Gastroesophageal sphincter (tissue), 4 donors: ENCODE measurements at places on chromosomes 3 and 15.

DNA sequence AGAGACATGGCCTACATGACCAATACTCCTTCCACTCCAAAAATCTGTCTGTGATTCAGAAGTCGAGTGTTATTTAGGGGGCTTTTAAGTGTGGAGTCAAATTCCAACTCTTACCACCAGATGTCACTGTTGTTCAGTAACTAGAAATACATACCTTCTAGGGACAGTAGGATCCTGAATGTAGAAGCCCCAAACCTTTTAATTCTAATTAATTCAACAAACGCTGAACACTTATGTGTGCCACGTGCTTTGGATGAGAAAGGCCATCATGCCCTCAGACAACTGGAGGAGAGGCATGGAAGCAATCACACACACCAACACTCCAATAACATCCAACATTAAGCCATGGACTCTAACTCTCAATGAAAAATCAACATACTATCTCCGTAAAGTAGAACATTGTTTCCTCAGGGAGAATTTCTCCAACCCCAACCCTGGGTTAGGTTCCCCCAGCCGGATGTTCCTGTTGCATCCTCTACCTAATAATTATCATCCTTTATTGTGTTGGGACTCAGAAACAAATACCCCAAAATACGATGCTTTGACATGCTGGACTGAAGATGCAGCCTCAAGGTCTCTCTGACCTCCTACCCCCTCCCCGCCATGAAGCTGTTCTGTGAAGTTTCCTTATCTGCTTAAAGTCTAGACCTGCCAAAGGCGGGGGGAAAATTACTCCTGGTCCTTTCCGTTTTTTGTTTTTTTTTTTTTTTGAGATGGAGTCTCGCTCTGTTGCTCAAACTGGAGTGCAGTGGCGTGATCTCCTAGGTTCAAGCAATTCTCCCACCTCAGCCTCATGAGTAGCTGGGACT is 8.0 kb upstream of the CCDC13 start:
- peak; percentile 27 for ATAC-seq

GRCh38 chr3:173529062-173529711 is 131.6 kb downstream of the NLGN1 start:
- ATAC-seq, result no peak

- no peak for ATAC-seq
These were observed 1012.2 kb upstream of the CADM2 start for GRCh38 chr3:83946554-83946953.

DNA sequence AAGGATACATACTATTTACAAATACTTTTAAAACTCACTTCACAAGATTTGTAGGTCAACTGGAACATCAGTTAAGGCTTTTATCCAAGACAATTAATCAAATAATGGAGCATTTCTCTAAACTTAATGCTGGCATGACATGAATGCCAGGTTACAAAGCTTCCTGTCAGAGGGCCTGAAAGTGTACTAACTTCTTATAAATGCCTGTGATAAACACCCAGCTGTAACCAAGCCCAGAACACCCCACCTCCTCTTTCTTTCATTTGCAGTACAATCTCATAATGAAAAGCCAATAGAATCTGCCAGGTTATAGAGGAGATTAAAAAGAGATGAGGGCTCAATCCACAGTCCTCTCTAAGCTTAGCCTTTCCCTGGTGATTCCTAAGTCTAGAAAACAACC is 214.4 kb downstream of the OSBPL10 start:
- ATAC-seq, result no peak

GRCh38 chr3:111801693-111802092 is 57.4 kb upstream of the PHLDB2 start:
- ATAC-seq, result no peak

DNA sequence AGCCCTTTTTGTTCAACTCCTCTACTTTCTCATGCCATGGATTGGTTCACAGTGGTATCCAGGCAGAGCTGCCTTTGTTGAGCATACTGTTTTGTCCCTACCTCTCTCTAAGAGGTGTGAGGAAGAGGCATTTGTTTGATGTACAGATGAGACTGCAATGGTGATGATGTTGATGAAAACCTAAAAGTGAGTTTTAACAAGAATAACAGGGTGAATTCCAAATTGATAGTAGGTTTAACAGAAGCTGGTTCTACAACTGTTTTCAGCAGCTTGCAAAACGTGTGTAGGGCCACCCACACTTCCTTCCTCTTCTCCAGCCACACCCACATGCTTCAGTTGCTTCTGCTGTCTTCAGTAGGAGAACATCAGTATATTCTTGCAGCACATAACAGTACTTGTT is 10.2 kb downstream of the SNRK start:
- ATAC-seq, result peak; percentile 51

DNA sequence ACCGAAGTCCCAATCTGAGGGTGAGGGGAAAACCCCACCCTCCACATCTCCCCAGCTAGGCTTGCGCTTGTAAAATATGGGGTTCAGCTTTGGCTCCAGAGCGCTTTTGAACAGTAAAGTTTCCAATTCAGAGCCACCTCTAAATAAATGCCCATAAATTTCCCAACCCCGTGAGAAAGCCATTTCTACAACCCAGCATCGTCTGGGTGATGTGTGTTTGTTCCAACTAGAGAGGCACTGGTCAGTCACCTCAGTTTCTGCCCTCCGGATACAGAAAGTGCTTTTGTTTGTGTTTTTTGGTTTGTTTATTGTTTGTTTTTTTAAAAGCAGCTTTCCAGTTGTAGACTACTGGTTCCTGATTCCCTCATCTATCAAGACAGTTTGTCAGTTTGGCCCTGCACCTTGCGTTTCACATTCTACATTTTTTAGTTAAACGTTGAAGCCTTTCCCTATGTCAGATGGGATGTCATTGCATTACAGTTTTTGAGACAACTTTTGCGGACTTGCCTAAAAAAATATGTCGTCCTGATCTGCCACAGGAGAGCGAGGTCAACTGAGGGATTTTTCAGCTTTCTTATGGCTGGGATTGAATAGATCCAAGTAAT is 15.0 kb upstream of the SOX2 start:
- ATAC-seq, result no peak

- no peak for ATAC-seq
These were observed 806.5 kb downstream of the IGSF11 start for GRCh38 chr3:118228151-118228550.

- ATAC-seq, result peak; percentile 67
These were observed 40.1 kb upstream of the TAFA4 start for GRCh38 chr3:68972358-68972979.

- ATAC-seq, result no peak
These were observed 51.9 kb upstream of the TBL1XR1 start for GRCh38 chr3:177249203-177249602.

- ATAC-seq, result no peak
These were observed 156.8 kb downstream of the WNT5A start for GRCh38 chr3:55330355-55330754.

GRCh38 chr15:90553248-90553745 is 23.6 kb downstream of the CRTC3 start:
- peak; percentile 77 for ATAC-seq

GRCh38 chr15:63244976-63245645 is 32.3 kb upstream of the APH1B start:
- no peak for ATAC-seq

DNA sequence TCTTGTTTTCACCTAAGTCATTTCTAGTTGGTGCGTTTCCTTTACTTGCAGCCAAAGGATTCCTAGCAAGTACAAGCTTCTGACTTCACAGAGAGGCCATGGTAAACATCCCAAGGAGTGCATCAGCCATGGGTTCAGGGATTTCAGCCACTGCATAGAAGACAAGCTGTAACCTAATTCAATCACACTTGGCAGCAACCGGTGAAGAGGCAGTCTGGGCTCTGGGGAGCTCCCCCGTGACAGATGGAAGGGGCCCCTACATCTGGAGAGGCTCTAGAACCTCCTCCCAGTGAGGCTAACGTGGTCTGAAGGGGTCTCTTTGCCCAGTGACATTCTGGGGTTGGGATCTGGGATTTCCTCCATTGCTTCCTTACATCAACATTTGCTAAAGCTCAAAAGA is 8.4 kb upstream of the SNRPA1 start:
- ATAC-seq, result no peak

DNA sequence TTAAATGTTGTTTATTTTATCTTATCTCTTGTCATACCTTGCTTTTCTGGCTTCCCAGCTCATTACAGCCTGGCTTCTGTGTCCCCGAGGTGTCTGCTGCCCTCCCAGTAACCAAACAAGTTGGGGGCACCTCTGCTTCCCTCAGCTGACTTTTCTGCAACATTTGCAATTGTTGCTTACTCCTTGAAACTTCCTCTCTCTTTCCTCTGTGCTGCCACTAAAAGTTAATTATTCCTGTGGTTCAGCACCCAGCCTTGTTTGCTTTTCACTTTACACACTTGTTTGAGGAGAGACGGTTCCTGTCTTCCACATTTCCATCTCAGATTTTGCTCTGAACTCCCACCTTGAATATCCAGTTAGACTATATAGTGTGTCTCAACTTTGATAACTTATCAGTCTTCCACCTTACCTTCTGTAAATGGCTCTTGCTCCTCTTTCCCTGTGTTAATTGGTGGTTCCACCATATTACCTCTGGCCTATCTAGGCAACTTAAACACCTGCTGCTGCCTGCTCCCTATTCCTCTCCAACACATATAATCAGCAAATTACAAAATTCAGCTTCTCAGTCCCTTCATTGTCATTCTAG is 21.6 kb downstream of the MCTP2 start:
- no peak for ATAC-seq

- no peak for ATAC-seq
These were observed 273.3 kb upstream of the TGFBR2 start for GRCh38 chr3:30333143-30333542.

- no peak for ATAC-seq
These were observed 78.9 kb upstream of the GSK3B start for GRCh38 chr3:120173056-120173675.

- ATAC-seq, result peak; percentile 13
These were observed 93.3 kb downstream of the TRIM42 start for GRCh38 chr3:140770977-140771667.

DNA sequence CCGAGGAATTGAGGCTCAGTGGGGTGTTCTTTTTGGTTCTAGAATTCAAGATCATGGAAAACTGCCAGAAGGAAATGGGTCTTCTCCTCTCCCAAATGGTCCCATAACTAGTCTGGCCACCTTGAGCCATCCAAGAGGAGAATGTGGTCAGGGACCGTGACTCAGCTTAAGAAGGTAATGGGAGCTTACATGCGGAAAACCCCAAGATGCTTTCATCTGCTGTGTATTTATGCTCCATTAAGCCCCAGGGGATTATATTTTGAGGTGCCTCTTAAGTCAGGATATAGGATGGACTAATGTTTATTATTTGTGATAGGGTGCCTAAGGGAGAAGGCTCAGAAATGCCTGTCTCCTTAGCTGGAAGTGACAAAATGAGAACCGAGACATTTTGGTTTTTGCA is 39.2 kb upstream of the DLG1 start:
- ATAC-seq, result no peak

- no peak for ATAC-seq
These were observed 12.2 kb upstream of the CHSY1 start for GRCh38 chr15:101264011-101264410.

- no peak for ATAC-seq
These were observed 25.8 kb downstream of the VEPH1 start for GRCh38 chr3:157477441-157477840.

- no peak for ATAC-seq
These were observed 462.1 kb downstream of the MFSD1 start for GRCh38 chr3:159263750-159264553.
